ENCODE measurements at places on chromosomes 4 and X.

DNA sequence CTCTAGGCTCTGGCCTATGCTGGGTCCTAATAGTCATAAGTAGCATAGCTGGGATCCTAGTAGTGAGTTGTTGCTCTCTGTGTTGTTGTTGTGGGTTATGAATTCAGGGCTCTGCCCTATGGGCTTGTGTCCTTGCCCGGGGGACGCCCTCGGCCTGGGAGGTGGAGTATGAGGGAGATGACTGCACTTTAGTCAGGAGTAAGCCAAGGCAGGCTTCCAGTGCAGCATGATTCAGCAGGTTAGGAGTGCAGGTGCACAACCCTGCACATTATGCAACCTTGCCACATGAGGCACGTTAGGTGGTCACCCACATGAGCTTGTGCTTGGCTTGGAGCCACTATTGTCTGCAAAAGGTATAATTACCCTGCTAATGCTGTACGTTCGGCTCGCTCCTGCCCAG is 58.4 kb upstream of the CCDC149 start:
- no peak for DNase-seq

DNA sequence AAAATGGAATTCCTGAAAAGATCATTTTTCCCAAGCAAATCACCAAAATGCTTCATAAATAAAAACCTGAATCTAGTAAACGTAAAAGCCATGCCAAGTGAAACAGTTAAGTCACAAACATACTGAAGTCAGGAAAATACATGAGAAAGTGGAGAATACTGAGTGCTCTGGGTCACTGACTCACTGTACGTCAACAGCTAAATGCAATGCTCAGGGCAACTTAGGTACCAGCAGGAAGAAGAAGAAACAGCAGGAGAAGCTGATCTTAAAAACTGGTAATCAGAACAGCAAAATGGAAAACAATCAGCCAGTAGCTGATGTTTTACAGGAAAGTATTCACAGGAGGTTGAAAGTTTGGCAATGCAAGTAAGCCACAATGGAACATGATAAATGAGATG is 252.6 kb upstream of the ETNPPL start:
- no peak for DNase-seq

DNA sequence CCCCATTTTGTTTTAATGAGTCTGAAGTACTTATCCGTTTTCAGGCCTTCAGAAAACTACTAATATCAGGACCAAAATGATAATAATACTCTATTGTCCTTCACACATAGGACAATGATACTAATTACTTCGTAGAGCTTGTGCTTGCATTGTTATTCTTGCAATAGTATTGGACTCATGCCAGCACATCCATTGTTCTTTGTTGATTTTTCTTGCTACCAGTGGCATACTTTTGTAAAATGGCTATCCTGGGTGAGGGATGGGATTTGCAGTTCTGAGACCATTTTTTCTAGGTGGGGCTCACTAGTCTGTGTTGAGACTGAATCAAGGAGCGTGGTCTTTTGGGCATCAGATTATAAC is 195.3 kb downstream of the MAML3 start:
- no peak for DNase-seq

DNA sequence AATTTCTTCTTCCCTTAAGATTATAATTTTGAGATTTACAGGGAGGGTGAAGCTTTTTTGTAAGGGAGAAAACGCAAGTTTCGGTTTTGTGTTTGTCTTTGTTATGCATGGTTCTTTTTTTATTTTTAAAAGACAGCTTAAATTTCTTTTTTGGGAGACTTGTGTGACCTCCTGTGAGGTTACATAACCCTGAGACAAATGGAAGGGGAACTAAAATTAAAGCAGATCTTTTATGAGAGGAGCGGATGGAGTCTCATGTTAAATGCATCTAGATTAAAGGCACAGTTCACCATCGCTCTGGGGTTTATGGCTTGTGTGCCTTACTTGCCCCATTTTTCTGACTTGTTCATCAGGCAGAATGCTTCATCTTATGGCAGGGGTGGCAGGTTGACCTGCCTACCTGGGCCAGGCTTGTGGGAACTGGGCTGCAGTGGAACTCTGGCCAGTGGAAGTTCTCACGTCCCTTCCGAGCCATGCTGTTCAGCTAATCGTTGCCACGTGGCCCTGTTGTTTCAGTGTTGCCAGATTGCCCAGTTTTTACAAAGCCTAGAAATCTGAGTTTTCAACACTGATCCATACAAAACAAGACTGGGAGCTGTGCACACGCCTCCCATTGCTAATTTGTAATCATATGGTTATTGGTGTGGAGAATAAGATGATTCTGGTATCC is 291.8 kb downstream of the ARHGAP10 start:
- DNase-seq, result no peak

GRCh38 chr4:86302251-86302650 is 57.6 kb downstream of the MAPK10 start:
- peak; percentile 57 for DNase-seq
